ENCODE measurements at places on chromosomes 3 and 15.

DNA sequence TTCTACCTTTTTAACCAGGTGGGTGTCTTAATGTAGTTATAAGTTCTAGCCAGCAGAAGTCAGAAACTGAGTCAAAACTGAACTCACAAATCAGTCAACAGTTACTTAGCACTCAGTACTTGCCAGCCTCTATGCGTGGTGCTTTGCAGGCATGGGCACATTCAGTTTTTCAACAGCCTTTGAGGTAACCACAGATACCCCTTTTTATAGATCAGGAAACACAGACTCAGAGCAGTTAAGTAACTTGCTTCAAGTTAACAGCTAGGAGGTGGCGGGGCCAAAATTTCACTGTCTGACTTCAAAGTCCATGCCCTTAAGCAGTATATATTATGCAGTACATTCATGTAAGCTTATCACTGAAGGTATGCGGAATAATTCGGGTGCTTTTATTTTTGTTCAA is 139.4 kb downstream of the FHIT start:
- no peak for DNase-seq

- DNase-seq, result no peak
Observed at GRCh38 chr3:8485943-8486342, 15.7 kb upstream of the LMCD1 start.

- DNase-seq, result peak; percentile 69
Observed at GRCh38 chr3:52471371-52472238, 16.2 kb downstream of the NISCH start.

GRCh38 chr3:84836961-84837360 is 121.8 kb upstream of the CADM2 start:
- peak; percentile 64 for DNase-seq

Data from hepatocyte (in vitro differentiated cells).